ENCODE measurements at places on chromosomes 3 and 15.
A peak's percentile ranks its signal among the peaks of the same experiment; 100 is the strongest.

GRCh38 chr3:170542704-170543103 lies 43.2 kb downstream of the SLC7A14 start:
- no peak for DNase-seq

- DNase-seq, result no peak
Observed at GRCh38 chr15:44087578-44088465, 107.2 kb downstream of the FRMD5 start.

DNA sequence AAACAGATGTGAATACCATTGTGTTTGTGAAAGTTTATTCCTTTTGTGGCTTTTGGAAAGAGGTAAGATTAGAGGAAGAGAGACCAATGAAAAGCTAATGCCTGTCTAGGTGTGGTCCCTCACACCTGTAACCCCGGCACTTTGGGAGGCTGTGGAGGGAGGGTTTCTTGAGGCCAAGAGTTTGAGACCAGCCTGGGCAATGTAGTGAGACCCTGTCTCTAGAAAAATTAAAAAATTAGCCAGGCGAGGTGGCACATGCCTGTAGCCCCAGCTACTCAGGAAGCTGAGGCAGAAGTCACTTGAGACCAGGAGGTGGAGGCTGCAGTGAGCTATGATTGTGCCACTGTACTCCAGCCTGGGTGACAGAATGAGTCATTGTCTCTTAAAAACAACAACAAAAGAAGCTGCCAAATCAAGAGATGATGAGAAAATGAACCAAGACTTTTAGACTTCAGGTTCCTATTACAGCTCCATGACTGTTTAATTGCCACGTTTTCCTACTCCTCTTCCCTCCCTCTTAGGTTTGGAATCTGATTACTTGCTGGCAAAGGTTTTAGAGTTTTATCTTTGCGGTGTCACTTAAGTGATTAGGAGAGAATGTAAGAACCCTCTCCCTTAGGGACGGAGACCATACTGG lies 68.7 kb downstream of the CGNL1 start:
- no peak for DNase-seq

GRCh38 chr15:73607843-73608242 lies 25.3 kb downstream of the NPTN start:
- no peak for DNase-seq

DNA sequence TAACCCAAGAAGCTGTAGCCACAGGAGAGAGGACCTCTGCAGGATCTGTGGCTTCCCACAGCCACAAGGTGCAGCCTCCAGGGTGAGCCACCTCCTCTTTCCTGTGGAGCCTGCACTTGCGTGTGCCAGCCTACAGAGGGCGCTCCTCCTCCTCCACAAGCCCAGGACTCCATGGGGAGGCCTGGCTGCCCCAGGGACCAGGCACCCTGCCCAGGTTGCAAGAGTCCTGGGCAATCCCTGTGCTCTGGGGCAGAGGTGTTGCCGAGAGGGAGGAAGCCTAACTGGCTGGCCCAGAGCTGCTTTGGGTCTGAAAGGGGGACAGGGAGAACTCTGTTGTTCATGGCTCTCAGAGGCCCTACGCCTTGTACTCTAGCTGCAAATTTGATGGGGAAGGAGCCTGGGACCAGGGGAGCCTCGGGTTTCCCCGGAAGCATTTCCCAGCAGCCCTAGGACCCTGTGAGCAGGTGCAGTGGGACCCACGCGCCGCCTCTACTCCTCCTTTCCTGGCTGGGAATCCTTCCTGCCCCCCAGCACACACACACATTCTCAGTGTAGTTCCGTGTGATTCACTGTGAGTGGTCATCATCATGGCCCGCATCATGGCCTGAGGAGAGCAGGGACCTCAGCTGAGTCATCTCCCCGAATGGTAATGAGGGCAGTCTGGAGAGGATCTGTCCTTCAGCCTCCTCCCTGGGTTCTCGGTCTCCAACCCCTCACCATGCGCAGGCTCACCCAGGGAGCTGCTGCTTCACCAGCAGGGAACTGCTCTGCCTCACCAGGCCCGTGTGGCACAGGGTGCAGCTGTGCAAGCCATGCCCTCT lies 24.3 kb downstream of the TBC1D21 start:
- peak; percentile 52 for DNase-seq

DNA sequence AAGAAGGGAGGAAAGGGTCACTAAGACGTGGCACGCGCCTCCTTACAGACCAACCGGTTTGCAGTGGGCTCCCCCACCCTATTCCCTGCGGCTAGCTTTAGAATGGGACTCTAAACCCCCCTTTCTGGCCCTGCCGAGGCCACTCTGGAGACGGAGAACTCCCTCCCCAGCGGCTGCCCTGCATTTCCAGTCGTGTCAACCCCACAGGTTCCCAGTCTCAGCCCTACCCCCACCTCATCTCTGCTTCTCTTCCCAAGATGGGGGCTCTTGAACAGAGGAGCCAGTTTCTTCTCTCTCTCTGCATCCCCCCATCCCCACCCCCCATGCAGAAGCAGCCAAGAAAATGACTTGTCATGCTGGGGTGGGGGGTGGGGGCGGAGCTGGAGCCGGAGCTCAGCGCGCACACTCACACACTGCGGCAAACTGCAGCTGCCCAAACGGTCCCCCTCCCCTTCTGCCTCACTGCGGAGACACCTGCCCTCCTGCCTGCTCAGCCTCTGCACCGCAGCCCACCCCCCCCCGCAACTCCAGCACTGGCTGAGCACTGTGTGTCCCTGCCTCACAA lies 871 bp downstream of the MAP1A start:
- no peak for DNase-seq

DNA sequence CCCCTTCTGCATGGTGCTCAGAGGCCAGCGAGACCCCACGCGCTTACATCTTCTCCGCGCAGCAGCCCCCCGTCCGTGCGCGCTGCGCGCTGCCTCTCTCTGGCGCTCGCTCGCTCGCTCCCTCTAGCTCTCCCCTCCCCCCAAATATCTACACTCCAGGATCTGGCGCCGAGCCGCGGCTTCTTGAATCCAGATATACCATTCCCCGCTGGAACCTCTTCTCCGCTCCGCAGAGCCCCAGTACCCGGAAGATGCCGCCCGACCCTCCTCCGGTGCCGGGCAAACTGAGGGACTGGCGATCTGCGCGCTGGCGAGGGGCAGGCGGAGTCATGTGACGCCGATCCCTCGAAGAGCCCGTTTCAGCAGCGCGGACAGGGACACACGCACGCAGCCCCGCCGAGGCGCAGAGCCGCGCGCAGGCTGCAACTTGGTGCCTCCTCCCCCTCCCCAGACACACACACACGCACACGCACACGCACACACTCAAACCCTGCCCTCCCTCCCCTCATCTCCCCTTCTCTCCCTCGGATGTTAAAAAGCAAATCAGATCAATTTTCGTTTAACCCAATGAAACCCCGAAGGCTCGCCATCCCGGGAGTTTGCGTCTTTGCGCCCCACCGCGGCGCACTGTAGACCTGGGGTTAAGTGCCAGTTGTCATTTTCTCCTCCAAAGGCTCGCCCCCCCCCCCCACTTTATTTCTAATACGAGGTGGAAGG lies at the start of gene RASGRF1:
Gene RASGRF1 (minus strand): TSS at position 294 of the 717 bp plus-strand sequence. CDS start 282 bp downstream, at position 12.
- DNase-seq, result no peak

GRCh38 chr3:59443618-59444293 lies 393.9 kb upstream of the CFAP20DC start:
- no peak for DNase-seq

GRCh38 chr3:107249132-107249531 lies 128.1 kb upstream of the CCDC54 start:
- DNase-seq, result no peak

- DNase-seq, result peak; percentile 64
Observed at GRCh38 chr3:40191850-40192448, 117.6 kb upstream of the EIF1B start.

DNA sequence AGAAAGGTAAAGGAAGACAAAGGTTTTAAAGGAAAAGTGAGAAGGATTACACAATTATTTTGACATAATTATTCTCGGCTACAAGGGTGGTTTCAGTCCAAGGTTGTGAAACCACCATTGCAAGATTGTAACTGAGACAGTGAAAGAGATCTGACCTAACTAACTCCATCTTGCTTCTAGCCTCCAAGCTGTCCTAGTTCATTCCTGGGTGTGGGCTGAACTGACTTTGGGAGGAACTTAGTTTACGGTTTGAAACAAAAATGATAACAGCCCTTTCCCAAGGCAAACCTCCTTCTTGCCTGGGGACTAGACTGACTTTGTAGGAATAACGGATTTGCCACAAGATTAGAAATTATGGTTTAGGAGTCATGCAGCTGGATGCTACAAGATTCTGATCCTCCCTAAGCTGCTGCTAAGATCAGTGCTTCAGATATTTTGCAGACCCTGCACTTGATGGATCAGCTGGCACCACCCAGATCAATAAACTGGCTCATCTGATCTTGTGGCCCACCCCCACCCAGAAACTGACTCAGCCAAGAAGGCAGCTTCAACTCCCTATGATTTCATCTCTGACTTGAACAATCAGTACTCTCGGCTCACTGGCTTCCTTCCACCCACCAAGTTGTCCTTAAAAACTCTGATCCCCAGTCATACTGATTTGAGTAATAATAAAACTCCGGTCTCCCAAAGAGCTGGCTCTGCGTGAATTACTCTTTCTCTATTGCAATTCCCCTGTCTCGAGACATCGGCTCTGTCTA lies 57.7 kb upstream of the AADACL2 start:
- DNase-seq, result no peak

GRCh38 chr3:192372616-192373015 lies 354.7 kb downstream of the FGF12 start:
- DNase-seq, result no peak

GRCh38 chr3:146781059-146781458 lies 175.9 kb upstream of the PLSCR5 start:
- no peak for DNase-seq

DNA sequence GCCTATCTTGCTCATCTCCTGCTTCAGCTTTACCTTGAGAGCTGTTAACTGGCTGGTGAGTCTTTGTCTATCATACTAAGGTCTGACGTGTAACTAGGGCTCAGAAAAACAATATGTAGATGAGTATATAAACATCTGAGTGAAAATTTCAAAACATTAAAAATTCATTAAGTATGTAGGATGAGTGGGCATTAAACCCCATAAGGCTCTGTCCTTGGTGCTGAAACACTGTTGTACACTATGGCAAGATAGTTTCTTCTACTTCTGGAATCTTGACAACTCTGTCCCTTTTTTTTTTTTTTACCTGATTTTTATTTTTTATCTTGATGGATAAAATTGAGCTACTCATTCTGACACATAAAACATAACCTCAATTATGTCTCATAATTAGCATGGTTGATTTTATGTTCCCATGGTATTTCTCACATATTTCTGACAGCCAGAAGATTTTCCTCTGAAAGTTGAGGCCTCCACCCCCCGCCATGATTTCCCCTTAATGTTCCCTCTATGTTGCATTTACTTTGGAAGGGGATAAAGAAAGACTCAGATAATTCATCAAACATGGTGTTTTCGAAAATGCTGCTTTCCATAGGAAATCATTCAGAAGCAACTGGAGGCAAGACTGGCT lies 54.3 kb downstream of the DGKG start:
- DNase-seq, result no peak

GRCh38 chr3:66265649-66266048 lies 44.8 kb downstream of the SLC25A26 start:
- no peak for DNase-seq

- no peak for DNase-seq
Observed at GRCh38 chr3:188937389-188937788, 234.4 kb upstream of the TPRG1 start.

DNA sequence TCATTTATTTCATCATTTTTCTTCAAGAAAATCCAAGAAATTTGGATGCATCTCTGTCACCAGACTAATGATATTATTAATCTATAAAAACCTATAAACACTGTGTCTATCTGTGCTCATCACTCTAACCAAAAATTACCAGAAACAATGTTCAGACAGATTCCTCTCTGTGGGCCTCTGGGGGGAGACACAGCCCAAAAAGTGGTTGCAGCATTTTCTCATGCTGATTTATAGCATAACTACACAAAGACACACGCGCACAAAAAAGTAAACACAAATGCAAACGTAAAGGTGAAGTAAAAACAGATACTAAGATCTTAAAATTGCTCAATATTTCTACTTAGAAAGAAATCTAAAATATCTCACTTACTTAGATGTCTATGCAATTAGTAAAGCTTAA lies 976.0 kb downstream of the GBE1 start:
- no peak for DNase-seq

- DNase-seq, result no peak
Observed at GRCh38 chr15:93428807-93429351, 339.9 kb upstream of the RGMA start.

DNA sequence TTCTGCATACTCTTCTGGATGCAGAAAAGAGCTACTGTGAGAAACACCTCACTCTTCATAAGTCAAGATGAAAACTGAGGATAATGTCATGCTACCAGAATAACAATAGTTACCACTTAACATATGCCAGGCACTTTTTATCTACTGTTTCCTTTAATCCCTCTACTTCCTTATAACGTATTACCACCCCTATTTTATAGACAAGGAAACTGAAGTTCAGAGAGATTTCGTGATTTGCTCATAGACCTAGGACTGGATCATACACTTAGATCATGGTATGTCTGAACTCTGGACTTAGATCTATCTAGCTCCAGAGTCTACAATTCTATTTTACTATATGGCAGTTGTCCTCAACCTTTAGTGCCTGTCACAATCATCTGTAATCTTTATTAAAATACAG lies 155.7 kb upstream of the TSPAN3 start:
- no peak for DNase-seq

DNA sequence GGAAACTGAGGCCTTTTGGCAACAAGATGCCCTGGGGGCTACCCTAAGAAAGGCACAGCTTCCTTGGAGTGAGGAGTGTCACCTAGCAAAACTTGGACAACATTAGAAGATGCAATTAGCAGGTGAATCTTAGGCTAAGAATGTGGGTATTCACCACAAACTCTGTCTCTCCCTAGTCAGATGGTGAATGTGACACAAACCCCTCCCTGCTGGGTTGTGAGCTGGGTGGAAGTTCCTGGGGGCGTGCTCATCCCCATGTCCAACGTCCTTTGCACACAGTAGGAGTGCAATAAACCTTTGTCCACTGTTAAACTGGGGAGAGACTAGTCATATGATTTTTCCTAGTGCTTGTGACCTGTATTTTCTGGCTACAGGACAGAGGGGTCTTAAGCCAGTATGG lies 67.1 kb upstream of the SH3GL3 start:
- no peak for DNase-seq

- no peak for DNase-seq
Observed at GRCh38 chr3:173395412-173396181, 1.9 kb upstream of the NLGN1 start.

DNA sequence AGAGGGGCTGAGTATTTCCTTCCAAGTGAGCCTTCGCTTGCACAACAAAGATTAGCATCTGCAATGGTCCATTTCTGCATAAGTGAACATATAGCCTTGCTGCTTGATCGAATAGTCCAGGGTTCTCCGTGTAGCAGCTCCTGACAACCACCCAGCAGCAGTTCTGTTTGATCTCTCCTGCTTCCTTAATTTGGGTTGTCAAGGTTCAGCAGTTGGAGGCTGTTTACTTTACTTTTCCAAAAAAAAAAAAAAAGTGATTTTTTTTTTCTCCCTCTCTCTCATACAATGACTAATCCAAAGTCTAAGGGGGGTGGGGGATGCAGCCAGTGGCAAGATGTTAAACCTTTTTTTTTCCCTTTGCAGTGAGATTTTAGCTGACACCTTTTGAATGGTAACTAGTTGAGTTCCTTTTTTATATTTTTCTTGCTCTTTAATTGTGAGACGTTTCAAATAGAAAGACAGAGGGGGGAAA lies 3.6 kb downstream of the FOXP1 start:
- no peak for DNase-seq

Data from stimulated activated CD4-positive, alpha-beta T cell treated with anti-CD3 and anti-CD28 coated beads, Interleukin-2, amount 100 ng/mL, for 24 hours (primary cell).